ENCODE measurements at places on chromosomes 5 and 9. TPM values are rescaled to one million over a fixed set of nuclear protein-coding genes. Genes with fewer than 3 reads are reported as not detected.

COL23A1 gene
- 0.36 TPM for total RNA-seq

RANBP17 gene
- 32.8 TPM for total RNA-seq

GLRA1 gene
- not detected for total RNA-seq

ANKRD18A gene
- total RNA-seq = 2.2 TPM

PLAC8L1 gene
- 2.0 TPM for total RNA-seq

All from progenitor cell of endocrine pancreas (in vitro differentiated cells).